ENCODE measurements at places on chromosomes 5 and 9.

- no peak for DNase-seq
These were observed 16.7 kb downstream of the CDHR2 start for GRCh38 chr5:176565760-176566288.

DNA sequence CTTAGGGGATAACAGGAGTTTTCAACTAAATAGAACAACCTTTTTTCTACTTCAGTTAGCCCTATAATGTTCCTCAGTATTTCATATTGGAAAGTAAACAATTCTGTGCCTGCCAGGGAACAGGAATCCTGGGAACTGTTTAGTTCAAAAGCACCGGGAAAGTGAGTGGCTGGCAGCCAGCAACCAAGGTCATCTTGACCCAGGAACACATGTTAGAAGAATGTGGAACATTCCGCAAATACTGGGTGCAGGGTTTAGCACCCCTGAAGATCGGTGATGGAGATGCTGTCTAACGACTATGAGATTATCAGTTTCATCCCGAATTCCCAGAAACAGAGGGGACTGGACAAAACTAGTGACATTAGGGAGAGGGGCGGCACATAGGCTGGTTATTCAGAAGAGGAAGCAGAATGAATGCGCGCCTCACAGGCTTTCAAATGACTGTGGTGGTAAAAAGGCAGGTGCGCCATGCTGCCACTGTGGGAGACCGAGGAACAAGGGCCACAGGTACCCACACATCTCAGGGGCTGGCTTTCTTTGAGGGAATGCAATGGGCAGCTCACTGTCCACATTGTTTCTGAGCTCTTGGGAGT lies 51.2 kb downstream of the IPPK start:
- DNase-seq = no peak

DNA sequence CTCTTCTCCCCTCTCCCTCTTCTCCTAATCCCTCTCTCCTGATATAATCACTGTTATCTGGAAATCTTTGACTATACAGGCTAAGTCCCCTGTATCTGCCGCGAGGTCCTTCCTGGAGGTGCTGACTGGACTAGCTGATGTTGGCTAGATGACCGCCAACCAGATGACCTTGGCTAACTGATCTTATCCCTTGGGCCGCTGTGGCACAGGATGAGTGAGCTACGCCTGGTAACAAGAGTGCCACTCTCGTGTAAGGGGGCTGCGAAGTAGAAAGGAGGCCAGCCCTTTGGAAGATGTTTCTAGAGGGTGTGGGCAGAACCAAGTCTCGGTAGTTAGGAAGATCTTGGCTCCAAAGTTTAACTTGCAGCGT lies 345 bp upstream of the PRRC1 start:
- no peak for DNase-seq

DNA sequence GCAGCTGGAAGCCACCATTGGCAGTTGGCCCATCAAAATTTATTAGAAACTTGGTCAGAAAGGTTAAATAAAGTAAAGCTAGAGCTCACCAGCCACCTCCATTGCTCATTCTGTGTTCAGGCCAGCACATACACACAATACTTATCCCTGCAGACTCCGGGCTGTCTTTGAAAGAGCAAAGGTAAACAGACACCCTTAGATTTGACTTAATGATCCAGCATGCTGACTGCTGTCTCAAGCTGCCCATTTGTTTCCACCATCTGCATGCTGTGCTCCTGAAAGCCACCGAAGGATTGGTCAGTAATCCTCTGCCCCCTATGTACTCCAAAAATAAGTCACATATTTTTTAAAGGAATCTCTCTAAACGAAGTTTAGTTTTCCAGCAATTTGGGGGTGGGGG lies 1059.8 kb upstream of the DMAC1 start:
- no peak for DNase-seq

GRCh38 chr9:16823906-16824305 lies 46.6 kb downstream of the BNC2 start:
- DNase-seq = no peak

DNA sequence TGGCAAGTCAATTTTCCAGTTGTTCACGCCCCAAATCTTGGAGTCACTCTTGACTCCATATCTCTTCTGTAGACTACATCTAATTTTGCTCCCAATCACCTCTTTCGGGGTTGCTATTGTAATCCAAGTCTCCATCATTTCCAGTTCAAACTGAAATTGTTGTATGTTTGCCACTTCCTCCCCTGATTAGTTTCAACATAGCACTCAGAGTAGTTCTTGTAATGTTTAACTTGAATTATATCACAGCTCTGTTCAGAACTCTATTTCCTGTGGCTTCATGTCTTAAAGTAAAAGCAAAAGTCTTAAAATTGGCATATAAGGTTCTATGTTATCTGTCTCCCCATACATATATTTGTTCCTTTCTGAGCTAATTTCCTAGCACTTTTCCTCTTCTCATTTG lies 348.5 kb upstream of the RIOK2 start:
- no peak for DNase-seq

DNA sequence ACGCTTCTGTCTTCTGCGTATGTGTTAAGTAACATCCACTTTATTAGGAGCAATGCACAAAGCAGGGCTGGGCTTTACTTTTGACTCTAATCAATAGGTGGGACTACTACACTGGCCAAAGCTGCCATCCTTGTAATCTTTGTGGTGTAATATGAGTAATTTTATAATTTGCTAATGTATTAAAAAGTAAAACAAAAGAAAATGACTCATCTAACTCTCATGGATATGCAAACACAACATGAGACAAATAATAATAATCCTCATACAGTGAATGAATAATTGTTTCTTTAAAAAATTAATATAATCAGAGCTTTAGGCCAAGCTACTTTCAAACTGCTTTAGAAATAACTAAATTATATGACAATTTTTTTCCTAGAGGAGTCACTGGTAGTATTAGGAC lies 90.7 kb downstream of the NR3C1 start:
- DNase-seq = no peak

GRCh38 chr9:96462541-96462940 lies 12.6 kb downstream of the HABP4 start:
- no peak for DNase-seq

DNA sequence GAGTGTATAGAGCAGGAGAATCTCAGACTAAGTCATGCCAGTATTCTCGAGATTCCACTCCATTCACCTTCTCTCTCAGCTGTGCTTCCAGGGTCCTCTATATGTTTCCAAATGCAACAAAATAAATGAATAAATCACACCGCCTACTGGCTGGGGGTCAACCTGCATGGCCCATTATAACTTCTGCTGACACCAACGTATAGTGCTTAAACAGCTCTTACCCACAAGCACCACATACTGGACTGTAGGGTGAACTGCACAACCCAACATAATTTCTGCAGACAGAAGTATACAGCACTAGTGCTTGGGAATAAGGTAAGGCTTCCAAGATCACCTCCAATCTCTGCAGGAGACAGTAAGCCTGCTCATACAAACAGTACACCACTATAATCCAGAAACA lies 33.1 kb upstream of the HTR4 start:
- DNase-seq = no peak

DNA sequence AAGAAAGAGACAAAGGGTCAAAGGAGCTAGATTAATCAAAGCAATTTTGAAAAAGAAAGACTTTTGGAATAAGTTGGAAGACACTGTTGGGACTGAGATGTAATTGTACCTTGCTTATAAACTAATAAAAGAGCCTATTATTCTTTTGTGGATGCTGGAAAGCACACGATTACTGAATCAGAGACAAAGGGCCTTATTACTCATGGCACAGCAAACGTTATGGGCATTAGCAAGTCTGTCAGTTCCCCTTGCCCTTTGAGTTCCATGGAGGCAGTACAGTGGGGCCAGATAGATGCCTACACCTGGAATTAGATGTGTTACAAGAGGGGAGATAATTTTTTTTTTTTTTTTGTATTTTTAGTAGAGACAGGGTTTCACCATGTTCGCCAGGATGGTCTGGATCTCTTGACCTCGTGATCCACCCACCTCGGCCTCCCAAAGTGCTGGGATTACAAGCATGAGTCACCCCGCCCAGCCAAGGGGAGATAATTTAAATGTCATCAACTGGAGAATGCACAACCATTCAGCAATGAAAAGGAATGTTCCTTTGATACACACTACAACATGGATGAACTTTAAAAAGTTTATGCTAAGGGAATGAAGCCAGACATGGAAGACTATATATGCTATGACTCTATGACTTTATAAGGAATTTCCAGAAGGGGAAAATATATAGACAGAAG lies 128.9 kb downstream of the STARD4 start:
- DNase-seq = no peak

GRCh38 chr9:29211003-29211579 lies 1637.8 kb upstream of the C9orf72 start:
- DNase-seq = no peak

DNA sequence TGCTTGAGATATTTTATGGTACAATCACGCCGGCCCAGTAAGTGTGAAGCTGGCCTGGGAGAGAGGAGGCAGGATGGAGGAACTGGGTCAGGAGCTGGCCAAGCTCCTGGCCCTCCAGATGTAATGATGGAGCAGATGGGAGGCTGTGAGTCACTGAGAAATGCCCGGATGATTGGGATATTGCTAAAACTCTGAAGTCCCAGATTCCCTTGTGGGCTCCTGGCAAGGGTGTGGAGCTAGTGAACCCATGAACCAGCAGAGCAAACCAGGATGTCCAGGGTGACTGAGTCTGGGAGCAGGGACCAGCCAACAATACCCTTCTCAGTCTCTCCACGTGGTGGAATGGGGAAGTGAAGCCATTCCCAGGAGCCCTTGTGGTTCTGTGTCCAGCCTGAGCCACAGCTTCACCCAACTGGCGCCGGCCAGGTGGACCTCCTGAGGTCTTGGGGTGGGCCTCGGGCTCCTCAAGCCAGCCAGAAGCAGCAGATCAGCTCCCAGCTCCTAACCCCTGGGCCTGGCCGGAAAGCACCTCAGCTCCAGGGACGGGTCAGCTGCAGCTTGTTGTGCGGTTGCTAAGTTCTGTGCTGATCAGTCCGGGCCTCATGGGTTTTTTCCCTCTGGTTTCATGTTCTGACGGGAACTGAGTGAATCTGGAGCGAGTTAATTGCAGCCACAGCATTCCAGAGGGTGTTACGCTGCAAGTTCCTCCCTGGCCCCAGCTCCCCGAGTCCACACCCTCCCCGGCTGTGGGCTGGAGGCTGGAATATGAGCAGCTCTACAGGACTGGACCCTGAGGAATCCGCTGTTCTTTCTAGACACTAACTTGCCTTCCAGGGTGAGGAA lies 37.6 kb downstream of the DUSP1 start:
- DNase-seq = no peak

DNA sequence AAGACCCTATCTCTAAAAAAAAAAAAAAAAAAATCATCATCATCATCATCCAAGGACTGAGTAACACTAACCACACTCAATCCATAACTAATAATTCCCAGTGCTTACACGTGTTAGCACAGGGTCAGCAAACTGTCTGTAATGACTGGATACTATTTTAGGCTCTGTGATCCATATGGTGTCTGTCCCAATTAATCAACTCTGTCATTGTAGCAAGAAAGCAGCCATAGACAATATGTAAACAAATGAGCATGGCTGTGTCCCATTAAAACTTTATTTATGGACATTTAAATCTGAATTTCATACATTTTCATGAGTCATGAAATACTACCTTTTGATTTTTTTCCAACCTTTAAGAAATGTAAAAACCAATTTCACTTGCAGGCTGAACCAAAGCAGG lies 148.4 kb downstream of the SIL1 start:
- no peak for DNase-seq

DNA sequence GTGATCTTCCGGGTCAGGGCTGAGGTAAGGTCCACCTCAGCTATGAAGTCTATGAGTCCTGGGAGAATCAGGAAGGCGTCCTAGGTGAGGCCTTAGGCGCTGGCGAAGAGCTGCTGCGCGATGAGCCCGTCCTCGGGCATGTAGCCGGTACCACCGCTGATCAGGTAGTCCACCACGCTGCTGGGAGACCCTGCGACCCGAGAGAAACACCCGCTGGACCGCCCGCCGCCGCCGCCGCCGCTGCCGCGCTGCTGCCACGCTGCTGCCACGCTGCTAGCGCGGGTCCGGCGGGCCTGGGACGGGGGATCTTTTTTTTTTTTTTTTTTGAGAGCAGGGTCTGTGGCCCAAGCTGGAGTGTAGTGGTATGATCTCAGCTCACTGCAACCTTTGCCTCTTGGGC lies 8.0 kb upstream of the DCAF12 start:
- no peak for DNase-seq

GRCh38 chr9:107281922-107282667 lies 984 bp upstream of the RAD23B start:
- no peak for DNase-seq

GRCh38 chr5:154103233-154103632 lies 64.5 kb downstream of the MFAP3 start:
- DNase-seq = no peak

GRCh38 chr9:3672399-3672798 lies 146.6 kb upstream of the RFX3 start:
- no peak for DNase-seq

DNA sequence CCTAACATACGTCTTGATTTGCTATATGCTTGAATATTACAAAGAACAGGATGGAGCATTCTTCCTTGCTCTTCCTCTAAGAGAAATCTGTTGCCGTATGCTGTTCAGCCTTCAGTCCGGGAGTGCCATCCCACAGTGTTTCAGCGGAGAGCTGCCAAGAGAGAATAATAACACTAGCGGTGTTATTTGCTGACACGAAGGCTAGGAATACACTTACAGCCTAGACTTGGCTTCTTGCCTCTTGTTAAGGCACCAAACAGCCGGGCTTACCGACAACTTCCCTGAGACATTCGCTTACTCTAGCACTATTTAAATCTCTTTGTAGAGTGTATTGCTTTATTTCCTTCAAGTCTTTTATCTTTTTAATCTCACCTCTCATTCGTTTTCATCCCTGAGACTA lies 31.4 kb downstream of the KCTD16 start:
- no peak for DNase-seq

DNA sequence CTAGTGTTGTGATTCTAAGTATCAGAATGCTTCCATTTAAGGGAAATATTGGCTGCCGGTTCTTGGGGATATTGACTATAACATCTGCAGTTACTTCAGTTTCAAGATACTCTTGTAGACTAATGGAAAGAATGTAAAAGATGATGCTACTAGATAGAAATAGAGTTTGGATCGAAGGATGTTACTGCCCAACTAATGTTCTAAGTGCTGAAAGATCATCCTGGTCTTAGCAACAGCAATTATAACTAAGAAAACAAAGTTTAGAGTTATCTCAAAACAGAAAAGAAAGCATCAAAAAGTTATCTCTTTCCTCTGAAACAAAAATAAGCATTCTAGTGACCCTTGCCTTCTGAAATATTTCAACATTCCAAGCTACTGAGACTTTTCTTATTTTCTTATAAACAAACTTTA lies 49.9 kb downstream of the ITGA1 start:
- DNase-seq = no peak

- no peak for DNase-seq
These were observed 19.3 kb upstream of the RAPGEF1 start for GRCh38 chr9:131759017-131759647.

DNA sequence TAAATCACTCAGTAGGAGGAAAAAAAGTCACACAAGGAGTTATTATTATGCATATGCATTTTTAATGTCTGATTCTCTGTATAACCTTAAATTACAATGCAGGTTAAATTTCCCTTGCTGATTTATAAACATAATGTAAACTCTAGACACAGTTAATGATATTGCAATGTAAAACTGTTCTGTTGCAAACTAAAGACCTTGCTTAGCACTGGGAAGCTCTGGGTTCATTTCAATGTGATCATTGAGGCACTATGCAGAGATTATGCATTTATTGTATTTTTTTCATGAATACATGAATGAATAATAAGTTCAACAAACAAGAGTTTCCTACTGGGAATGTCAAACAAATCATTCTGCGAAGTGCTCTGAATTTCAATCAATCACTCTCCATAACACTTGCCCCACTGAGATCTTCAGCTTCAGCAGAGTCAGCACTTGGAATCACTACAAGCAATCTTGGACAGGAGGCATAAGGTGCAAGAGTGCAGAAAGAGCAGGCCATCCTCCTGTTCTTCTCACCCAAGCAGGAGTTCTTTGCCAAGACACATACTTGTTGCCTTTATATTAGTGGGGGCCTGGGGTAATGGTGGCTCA lies 232.1 kb downstream of the CSNK1G3 start:
- no peak for DNase-seq
